ENCODE measurements at places on chromosomes 5 and 9.

DNA sequence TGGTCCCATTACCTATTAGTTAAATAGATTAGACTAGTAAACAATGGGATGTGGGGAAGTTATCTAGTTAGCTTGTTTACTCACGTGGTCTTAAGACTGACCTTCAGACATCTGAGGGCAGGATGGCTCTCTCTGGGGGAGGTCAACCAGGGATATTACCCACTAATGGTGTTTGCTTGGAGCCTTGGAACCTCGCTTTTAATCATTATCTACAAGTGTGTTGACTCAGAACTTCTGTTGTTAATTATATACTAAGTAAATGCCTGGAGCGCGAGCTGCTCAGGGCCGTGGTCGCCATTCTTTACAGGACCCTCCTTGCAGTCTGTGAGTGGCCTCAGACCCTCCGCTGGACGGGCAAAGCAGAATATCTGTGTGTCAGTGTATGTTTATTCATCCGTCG is 48.5 kb upstream of the ZNF354A start:
- no peak for DNase-seq

DNA sequence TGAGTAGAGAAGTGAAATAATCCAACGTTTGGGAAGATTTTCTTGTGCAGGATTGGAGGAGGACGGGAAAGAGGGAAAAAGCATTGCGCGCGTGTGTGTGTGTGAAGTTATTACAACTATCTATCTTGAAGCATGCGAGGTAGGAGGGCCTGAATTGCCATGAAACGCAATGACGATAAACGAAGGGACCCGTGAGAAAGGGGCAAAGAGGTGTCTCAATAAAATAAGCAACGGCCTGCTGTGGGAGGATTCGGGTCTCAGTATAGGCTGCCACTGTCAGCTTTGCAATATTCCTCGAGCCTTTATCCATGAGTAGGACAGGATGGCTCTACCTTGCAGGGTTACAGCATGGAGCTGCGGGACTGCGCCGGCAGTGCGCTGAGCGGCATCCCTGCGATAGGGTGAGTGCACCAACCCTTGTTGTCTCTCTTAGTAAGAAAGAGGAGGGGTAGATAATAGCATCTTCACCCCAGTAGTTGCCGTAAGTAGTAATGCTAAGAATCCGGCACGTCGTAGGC is 631 bp upstream of the RCL1 start:
- no peak for DNase-seq

GRCh38 chr5:145941448-145942130 is 5.2 kb downstream of the SH3RF2 start:
- no peak for DNase-seq

DNA sequence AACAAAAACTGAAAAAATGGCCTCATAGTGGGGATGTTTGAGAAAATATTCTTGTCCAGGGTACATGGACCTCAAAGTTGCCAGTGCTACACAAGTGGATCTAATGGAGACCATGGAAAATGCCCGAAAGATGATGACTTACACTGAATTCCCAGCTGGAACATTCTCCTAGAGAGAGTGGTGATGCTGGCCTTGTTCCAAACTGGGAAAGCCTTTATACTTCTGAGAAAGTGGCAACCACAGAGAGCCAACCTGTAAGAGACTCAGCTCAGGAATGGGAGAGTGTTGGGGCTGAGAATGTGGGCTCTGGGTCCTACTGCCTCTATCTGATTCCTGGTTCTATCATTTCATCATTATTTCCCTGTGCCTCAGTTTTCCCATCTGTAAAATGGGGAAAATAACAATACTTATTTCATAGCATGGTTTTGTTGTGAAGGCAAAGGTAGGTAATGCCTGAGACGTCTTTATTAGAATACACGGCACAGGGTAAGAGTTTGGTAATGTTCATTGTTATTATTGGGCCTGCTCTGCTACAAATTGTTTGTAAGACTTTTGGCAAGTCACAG is 229.0 kb upstream of the PANK3 start:
- DNase-seq: no peak

DNA sequence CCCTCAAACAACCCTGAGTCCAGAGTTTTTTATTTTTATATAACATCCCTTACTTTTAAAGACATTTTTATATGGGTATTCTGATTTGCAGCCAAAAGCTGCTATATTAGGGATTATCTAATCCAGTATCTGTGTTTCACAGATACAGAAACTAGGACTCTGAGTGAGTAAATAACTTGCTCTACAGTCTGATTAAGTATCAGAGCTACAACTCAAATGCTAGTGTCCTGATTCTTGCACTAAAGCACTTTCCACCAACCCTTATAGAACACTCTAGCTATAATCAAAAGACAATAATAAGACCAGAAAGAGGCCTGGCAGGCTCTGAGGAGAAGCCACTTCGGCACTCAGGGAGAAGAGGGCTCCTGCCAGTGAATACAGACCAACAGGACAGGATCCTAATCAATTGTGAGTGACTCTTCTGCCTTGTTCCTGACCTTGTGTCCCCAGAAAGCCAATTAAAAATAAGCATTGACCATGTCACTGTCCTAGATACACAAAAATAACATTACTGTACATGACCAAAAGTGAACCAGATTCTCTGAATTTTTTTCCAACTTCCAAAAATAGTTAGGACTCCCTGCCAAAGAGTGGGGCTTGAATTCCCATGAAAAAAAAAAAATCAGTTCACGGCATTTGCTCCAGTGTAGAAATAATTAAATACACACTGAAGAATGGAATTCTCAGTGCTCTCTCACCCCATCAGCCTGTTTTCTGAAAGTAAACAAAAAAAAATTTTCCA is 63.6 kb upstream of the MAP3K1 start:
- DNase-seq: no peak

DNA sequence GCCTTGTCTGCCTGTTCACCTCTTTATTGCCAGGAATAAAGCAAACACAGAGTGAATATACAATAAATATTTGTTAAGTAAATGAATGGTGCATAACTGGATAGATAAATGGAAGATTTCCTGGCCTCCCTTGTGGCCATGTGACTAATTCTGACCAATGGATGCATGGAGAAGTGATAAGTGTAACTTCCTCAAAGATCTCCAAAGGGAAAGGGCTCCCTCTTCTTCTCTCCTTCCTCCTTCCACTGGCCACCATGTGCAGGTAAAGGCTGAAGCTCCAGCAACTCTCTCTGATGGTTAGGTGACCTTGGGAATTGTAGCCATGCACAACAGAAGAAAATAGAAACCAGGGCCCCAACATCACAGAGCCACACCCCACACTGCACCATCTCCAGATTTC is 174.4 kb downstream of the EBF1 start:
- DNase-seq: no peak

DNA sequence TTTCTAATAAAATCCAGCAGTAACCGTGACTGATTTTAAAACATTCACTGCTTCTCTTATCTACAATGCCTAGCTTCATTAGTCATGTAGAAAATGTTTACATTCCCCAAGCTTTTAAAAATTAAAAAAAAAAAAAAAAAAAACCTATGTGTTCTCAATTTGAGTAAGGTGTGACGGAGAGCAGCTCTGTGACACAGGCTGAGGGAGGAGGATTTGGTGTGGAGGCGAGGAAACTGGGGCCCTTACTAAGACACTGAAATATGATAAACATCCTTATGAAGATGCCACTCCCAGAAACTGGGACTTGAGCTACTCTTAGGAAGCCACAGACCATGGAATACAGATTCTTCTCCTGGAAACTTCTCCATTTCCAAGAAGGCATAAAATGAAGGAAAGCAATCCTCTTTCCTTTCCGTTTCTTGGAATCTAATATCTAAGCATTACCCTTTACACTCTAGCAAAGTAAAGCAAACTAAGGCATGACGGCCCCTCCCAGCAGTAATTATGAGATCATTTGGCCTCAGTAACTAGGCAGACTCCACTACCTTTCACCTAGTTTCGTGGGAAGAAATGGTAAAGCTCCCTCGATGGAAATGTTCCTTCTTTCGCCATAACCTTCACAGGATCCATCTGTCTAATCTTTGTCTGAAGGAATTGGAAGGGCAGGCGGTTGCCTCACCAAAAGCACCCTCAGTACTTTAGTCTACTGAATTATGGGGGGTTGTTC is 23.5 kb downstream of the GRAMD2B start:
- DNase-seq: no peak

DNA sequence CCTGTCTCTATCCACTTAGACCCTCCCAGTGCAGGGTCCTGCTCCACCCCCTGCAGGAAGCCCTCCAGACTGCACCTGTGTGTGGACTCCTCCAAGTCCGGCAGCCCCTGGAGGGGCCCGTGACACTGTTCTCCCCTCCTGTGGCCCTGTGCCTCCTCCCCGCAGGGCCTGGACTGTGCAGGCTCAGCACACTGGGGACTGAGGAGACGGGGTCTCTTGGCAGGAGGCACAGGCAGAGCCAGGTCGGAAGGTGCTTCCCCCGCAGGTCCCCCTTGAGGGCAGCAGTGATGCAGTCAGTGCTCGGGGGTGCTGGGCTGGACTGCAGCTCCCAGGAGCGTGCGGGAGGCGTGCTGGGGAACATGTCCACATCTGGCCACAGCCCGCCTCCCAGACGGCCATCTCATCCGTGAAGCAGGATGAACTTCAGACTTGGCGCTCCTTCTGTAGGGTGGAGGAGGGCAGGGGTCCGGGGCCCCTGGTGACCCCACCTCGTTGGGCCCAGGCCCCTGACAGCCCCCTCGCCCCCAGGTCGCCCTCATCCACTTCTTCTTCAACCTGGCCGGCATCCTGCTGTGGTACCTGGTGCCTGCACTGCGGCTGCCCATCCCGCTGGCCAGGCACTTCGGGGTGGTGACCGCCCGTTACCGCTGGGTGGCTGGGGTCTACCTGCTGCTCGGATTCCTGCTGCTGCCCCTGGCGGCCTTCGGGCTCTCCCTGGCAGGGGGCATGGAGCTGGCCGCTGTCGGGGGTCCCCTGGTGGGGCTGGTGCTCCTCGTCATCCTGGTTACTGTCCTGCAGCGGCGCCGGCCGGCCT is 4.9 kb downstream of the SLC34A3 start:
- no peak for DNase-seq

DNA sequence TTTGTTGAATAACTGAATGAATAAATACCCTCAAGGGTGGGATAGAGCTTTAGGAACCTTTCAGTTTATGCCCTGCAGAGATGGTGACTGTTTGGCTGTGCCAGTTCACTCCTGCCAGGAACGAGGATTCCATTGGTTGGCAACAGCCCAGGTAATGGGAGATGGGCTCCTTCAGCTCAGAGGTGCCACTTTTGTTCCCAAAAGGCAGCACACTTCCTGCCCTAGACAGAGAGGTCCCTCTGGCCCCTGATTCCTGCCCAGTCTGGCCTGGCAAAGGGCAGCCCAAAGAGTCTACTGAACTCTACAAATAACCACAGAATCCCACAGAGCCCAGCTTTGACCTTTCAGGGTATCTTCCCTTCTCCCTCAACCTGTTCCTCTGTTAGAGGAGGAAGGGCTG is 1.6 kb downstream of the C9orf152 start:
- no peak for DNase-seq

DNA sequence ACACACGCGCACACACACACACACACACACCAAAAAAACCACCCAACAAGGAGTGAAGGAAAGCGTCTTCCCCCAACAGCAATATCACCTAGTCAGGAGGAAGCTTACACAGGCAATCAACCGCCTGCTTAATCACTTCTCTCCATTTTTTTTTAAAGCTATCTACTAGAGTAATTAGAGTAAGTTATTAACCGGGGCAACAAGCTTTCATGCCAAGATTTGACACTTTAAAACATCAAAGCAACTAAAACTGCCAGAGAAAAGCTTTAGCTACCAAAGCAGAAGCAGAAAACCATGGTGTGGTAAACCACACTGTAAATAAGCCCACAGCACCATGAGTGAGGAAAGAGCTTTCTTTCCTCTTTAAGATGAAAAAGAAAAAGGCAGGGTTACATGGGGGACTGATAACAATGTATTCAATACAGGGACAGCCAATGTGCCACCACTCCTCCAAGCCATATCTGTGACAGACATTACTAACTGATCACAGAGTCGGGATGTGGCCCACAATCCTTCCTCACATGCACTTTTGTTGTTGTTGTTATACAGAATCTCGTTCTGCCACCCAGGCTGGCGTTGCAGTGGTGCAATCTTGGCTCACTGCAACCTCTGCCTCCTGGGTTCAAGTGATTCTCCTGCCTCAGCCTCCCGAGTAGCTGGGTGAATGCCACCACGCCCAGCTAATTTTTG is 282.1 kb downstream of the CRB2 start:
- no peak for DNase-seq

Data from 8988T (cell line).